ENCODE measurements at places on chromosomes 6 and 20.

GRCh38 chr6:75412969-75413662, 80.5 kb downstream of the FILIP1 start:
- no peak for DNase-seq

- DNase-seq, result peak; percentile 39
Measured at GRCh38 chr6:2990248-2990931, 9.3 kb upstream of the NQO2 start.

DNA sequence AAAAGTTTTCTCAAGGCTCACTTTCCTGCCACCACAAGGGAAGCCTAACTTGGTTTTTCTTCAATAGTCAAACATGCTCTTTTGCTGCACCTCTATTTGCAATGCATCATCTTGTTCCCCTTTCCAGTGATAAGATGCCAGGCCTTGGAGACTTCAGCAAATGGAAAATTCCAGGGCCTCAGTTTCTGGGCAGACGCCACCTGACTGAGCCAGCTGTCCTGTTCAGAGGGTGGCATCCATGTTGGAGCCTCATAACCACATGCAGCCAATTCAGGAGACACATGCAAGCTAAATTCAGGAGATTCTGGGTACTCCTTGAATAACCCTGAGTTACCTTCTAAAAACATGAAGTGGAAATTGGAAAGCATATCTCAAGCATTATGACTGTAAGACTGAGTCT, 285.6 kb upstream of the RNF24 start:
- no peak for DNase-seq

DNA sequence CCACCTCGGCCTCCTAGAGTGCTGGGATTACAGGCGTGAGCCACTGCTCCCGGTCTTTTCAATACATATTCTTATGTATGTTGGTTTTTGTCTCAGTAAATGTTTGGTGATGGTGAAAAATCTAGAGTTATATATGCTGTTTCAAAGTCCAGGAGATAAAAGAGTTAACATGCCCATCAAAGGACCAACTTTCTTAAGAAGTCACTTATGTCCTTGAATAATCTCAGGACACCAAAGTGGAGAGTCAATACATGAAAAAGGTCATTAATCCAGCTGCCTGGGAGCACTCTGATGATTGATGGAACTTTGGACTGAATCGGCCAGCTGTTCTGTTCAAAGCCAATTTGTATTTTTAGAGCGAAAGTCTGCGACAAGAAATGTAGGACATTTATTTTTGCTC, 59.8 kb upstream of the HDAC2 start:
- no peak for DNase-seq

GRCh38 chr6:44034931-44035345, 92.3 kb downstream of the MRPL14 start:
- no peak for DNase-seq

DNA sequence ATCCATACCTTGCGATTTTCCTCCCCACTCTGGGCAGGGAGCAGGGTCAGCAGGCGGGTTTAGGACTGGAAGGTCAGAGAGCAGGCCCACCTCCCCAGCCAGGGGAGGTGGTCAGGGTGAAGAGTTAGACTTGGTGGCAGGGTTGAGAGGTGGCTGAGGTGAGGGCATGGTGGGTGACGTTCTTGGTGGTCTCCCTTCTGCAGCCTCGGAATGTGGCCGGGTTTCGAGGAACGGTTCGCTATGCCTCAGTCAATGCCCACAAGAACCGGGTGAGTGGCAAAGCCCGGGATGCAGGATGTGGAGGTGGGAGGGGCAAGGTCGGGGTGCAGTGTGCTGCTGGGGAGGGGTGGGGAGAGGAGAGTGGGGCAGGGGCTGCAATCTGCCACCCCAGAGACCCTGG, 11.6 kb downstream of the TTBK1 start:
- no peak for DNase-seq

DNA sequence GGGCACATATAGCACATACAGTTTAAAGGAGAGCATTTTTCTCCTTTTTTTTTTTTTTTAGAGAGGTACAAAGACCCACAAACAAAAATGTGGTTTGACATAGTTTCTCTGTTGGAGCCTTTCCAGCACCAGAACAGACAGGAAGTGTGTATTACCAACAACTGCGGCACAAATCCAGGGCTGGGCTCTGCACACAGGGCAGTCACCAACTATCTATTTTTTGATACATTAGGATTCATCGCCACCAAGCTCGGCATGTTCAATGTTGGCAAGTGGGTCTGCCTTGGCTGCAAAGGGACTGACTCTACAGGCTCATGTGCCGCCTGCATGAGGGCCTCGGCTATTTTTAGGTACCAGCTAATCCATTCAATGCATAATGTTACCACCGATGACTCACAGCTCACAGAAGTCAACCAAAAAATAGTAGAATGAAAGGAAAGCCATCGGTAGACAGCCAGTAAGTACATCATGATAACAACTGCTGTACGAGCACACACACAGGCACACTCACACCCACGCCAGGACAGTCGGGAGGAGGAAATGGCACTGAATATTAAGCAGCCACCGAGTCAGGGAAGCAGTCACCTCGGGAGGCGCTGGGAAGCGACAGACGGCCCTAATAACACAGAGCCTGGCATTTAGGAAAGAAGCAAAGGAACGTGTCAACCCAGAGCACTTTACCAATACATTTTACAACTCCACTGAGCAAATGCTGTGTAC, 81.6 kb downstream of the GMPR start:
- peak; percentile 76 for DNase-seq

GRCh38 chr6:20403766-20404640, 2.3 kb downstream of the E2F3 start:
- DNase-seq, result peak; percentile 68

- DNase-seq, result no peak
Measured at GRCh38 chr6:134674562-134674961, 275.3 kb downstream of the ALDH8A1 start.

DNA sequence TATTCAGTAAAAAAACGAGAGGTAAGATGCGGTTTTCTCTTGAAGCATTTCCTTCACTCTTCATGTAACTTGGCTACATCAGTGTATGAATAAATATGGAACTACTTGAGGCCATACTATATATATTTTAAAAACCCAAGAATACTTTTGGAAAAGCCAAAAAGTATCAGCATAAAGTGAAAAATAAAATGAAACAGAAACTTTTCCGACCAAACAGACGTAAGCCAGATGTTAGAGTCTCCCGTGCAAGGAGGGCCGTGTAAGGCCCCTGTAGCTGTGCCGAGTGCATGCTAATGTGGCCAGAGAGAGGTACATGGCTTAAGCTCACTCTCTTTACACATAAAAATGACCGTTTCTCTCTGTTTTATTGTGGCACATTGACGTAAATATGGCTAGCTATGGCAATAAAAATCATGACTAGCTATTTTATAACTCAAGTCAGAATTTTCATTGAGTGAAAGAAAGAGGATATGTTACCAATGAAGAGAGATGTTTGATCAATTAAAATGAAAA, 140.1 kb upstream of the GMDS start:
- DNase-seq, result no peak

- DNase-seq, result no peak
Measured at GRCh38 chr20:58528412-58528811, 13.2 kb upstream of the APCDD1L start.

DNA sequence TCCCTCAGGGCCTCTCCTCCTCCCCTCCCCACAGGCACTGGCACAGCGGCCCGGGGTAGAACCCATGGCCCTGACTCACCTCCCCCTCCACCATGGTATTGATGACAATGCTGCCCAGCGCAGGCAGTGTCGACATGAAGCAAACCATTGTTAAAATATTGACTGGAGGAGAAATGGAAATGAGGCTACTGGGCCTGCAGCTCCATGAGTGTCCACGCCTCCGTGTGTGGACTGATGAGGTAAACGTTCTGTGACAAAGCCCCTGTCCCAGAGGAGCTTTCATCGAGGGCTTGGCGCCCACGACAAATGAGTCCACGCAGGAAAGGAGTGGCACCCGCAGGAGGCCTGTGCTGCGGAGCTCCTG, 402.7 kb downstream of the TAF4 start:
- DNase-seq, result no peak
